Cardiac septum (tissue), 1 donor: ENCODE measurements at places on chromosomes 12 and 14. TPM values are rescaled to one million over a fixed set of nuclear protein-coding genes. Genes with fewer than 3 reads are reported as not detected.

The LALBA gene
- total RNA-seq, result not detected

The PPP1R1A gene
- 37.9 TPM for total RNA-seq

The ADAM21 gene
- total RNA-seq, result 0.54 TPM

The PLBD2 gene
- 30.8 TPM for total RNA-seq

The CLEC12A gene
- total RNA-seq, result 0.30 TPM

The IL25 gene
- total RNA-seq, result not detected

The SLCO1A2 gene
- total RNA-seq, result not detected

The HSPB8 gene
- total RNA-seq, result 529 TPM

The GOLGA5 gene
- 24.2 TPM for total RNA-seq

GRCh38 chr12:6340745-6341416 lies 995 bp downstream of the TNFRSF1A start:
- DNase-seq, result no peak

DNA sequence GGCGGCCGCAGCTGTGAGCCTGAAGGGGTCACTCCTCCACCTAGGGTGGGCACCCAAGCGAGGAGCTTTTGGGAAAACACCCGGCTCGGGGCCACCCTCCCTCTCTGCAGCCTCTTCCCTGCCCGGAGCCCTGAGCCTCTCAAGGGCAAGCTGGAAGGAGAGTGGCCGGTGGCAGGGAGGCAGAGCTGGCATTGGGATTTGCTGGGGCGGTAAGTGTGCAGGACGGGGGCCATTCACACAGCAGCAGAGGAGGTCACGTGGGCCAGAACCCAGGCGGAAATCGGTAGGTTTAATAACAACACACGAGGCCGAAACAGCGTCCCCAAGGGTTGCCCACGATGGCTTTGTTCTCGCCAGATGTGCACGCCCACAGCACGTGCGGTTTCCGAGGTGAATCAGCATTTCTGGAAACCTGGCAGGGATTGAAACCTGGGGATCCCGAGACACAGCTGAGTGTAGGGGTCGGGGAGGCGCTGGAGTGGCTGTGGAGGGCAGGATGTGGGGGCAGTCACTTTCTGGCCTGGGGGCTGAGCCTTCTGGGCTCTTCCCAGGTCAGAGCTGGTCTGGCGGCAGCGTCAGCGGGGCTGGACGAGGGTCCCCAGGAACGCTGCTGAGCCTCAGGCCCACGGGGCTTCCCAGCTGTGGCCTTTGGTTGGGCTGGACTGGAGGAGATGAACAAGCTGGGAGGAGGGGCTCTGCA lies 23.5 kb downstream of the NOC4L start:
- no peak for DNase-seq

- DNase-seq, result no peak
Observed at GRCh38 chr12:12684375-12685106, 11.4 kb downstream of the GPR19 start.

GRCh38 chr12:100799770-100800169 lies 5.2 kb downstream of the ANO4 start:
- no peak for DNase-seq

DNA sequence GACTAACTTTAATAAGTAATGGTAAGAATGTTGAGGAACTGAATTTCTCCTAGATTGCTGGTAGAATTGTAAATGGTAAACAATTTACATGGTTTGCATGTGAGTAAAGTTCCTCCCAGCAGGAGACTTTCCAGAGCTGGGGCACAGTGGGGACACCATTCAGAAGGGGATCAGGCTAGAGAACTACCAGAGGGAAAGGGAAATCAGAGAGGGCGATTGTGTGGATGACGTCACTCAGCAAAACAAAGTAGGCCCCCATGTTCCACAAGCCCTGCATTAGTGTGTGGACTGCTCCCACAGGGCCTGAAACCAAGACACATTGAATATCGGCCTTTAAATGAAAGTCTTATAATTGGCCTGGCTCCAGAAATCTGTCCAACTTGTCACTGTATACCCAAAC lies 9.5 kb downstream of the RNASE11 start:
- no peak for DNase-seq

DNA sequence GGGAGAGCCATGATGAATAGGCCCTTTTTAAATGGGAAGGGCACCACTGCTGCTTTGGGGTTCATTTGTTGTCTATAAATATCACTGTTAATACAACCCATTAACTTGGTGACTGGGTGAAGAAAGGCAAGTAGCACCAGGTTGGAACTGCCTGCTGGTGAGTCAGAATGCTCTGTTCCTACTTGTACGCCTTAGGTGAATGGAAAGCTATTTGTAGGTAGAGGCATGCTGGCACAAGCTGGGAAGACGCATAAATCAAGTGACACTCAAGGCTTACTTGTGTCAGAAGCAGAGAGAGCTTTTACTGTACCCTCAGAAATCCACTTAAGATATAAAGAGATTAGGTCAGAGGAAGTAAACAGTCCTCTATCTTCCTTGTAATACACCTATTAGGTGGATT lies 142.5 kb downstream of the TMX1 start:
- no peak for DNase-seq

DNA sequence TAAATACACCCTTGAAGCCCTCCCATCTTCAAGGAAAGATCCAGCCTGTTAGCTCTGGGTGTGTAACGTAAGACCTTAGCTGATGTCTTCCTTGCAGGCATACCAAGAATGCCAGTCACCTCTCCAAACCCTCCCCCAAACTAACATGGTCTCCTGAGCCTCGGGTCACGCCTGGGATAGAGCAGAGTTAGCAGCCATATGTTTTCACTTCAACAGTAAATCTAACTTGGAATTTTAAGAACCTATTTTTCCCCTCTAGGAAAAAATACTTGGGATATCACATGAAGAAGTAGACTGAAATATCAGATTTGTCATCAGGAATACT lies 27.9 kb downstream of the BCL2L14 start:
- no peak for DNase-seq

- no peak for DNase-seq
Observed at GRCh38 chr12:122963941-122964265, 2.4 kb downstream of the ABCB9 start.

DNA sequence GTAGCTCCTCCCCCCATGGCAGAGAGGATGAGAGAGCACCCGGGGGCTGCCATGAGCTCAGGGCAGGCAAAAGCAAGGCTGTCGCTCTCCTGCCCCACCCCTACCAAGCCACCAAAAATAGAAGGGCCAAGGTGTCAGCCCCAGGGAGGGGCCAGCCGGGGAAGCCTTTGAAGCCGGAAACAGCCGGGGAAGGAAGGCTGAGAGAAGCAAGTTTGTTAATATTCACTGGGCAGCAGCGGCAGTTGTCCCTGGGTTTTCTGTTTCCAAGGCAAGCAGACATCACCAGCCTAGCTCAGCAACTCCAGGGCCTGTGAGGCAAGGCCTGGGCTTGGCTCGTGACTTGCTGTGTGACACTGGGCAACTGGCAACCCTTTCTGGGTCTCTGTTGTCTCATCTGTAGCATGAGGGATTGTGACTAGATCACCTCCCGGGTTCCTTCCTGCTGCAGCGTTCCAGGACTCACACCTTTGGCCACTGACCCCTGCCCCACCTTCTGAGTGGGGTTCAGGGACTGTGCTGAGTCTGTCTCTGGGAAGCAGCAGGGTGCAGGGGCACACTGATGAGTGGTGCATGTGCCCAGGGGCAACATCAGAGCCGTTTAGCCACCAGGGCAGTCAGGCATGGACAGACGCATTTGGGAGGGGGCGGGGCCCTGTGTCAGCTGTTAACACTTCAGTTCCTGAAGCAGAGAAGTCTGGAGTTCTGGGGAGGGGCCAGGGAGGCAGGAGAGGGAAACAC lies 24.3 kb downstream of the SYNDIG1L start:
- peak; percentile 80 for DNase-seq

GRCh38 chr12:34151019-34151418 lies 128.7 kb downstream of the ALG10 start:
- DNase-seq, result no peak

- DNase-seq, result no peak
Observed at GRCh38 chr12:1305791-1306500, 288.4 kb downstream of the FBXL14 start.

DNA sequence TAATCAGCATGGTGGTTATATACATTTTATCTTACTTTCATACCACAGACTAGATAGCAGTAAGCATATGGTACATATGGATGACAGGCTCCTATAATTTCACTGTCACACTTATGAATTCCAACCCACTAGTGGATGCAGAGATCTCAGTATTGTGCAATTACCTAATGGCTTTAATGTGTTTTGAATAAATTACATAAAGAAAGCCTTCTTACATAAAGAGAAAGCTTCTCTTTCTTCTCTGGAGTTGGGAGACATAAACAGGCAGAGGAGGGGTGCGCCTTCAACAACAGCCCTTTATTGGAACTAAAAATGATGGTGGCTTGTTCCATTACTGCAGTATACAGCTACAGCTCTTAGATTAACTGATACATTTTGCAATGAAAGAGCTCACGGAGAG lies 52.6 kb downstream of the SAV1 start:
- no peak for DNase-seq

DNA sequence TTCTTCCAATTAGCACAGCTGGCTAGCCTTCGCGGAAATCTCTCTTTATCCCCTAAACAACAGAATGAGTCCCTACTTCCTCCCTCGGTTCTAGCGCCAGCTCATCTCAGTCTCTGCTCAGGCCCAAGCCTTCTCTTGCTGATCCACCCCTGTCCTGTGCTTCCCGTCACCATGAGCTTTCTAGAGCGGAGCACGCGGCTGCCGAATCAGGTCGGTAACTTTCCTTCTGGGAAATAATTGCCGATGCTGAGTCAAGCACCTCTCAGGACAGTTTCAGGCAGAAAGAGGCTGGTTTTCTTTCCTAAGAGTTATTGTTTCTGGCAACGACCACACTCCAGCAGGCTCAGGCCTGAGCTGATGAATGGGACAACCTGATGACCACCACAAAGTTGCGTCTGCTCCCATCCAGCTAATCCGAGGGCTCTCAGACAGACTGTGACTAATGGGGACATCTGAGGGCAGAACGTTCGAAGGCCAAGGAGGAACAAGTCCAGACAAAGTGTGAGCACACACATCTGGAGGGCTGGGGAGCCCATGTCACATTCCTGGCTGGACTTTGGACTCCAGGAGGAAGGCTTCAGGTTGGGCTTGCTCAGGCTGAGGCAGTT lies 13.6 kb upstream of the GPR68 start:
- DNase-seq, result no peak

GRCh38 chr14:89600950-89601826 lies 184.2 kb upstream of the FOXN3 start:
- DNase-seq, result no peak

- no peak for DNase-seq
Observed at GRCh38 chr12:109879351-109880042, 844 bp downstream of the GLTP start.

DNA sequence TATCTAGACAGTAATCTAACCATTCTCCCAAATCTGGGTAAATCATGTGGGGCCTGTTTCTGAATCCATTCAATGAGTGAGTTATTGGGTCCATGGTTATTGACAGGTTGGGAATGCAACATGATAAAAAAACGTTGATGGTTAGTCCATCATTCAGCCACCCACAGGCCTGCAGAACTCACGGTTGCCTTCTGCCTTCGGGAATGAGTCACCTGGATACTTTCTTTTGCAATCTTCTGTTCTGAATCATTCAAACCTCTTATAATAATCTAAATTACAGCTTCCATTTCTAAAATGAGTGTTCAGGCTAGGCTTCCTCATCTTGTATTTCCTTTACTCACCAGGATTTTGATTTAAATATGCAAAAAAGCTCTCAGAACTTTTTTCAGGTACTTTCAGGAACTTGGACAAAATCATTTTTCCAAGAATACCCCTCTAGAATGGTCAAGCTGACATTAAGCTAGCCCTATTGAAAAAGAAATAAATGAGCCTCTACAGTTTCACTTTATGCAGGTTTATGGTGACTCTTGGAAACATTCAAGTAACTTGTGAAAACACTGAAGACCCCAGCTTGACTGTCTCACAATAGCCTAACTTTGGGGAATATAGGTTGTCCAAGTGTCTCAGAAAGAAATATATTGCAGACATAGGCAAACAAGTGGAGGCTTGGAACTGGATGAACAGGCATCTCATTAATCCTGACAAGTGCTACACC lies 94.4 kb downstream of the KCNK10 start:
- no peak for DNase-seq

- DNase-seq, result no peak
Observed at GRCh38 chr14:64928239-64929013, 14.1 kb downstream of the GPX2 start.

GRCh38 chr14:99038431-99038820 lies 233.6 kb downstream of the BCL11B start:
- no peak for DNase-seq

DNA sequence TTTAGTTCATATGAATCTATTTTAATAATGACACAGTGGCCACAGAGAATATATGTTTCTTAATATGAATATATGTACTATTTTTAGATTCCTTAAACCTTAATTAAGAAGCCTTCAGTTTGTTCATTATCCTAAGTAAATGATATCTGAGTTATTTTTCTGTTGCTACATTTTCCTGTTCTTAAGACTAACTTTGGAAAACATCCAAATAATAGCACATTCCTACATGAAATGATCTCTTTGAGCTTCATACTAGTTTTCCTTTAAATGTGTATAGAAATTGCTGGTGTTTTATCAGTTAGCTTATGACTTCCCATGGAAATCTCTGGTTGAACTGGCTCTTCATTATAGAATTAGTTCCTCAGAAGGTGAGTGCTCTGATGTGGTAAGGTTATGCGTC lies 72.1 kb downstream of the POLR3B start:
- no peak for DNase-seq

- DNase-seq, result no peak
Observed at GRCh38 chr14:72433511-72433910, 460.4 kb downstream of the DPF3 start.

- DNase-seq, result no peak
Observed at GRCh38 chr12:2970744-2971143, 11.5 kb downstream of the TEAD4 start.

- DNase-seq, result no peak
Observed at GRCh38 chr14:51620056-51620455, 31.7 kb upstream of the FRMD6 start.

DNA sequence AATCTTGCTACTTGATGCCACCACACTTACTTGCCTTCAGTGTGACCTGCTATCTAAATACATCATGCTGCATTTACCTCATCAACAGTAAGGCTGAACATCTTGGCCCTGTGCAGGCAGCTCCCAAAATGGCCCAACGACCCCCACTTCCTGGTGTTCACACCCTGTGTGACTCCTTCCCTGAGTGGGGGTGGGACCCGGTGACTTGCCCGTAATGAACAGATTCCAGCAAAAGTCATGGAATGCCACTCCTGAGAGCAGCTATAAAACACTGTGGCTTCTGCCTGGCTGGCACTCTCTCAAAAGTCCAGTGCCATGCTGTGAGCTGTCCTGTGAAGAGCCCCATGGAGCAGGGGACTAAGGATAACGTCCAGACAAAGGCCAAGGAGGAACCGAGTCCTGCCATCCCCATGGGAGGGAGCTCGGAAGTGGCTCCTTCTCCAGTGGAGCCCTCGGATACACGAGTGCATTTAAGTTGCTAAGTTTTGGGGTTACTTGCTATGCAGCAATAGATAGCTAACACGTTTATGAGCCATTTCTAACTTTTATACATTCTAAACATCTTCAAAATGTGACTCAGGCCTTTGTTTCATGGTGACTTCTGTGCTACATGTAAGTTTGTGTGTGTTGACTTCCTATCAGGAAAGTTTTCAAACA lies 33.0 kb downstream of the P2RX2 start:
- DNase-seq, result no peak
